Kidney glomerular epithelial cell (primary cell): ENCODE measurements at places on chromosomes 6 and 20.

DNA sequence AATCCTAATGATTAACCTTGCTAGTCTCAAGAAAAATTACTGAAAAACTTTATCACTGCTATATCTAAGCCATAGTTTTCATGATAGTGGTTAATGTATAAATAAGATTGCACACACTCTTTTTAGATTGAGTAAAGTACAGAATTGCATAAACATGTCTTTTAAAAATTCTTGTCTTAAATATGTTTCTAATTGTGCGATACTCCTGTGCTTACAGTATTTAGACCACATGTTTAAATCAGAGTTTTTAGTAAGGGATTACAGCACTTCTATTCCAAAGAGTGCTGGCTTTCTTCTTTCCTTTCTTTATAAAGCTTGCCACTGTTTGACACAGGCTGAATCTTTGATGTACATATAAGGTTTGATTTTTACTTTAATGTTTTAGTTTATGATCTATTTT, 36.8 kb upstream of the RGS17 start:
- DNase-seq, result no peak

DNA sequence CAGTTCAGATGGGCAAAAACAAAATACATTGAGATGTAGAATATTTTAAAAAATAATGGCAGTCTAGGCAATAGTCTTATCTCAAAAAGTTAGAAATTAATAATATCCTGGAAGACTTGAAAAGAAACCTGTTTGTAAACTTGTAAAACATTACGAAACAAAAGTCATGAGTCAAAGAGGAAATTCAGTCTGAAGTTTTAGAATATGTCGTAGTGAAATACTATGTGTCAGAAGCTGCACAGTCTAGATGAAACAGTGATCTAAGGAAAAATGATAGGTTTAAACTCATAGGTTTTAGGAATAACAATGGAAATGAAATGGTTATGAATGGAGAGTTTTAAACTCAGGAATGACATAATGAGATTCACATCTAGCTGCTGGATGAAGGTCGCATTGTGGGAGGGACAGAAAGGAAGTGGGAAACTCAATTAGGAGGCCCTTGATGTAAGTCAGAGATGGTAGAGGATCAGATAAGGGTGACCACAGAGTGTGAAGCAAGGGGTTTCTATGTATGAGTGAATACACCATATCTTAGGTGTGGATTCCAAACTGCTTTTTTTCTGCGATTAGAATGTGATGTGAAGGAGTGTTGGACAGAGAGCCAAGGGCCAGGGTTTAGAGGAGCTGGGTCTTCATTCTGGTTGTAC, 2.8 kb downstream of the SNRPB2 start:
- DNase-seq, result no peak

GRCh38 chr6:106922626-106923025, 51.9 kb downstream of the CD24 start:
- no peak for DNase-seq

DNA sequence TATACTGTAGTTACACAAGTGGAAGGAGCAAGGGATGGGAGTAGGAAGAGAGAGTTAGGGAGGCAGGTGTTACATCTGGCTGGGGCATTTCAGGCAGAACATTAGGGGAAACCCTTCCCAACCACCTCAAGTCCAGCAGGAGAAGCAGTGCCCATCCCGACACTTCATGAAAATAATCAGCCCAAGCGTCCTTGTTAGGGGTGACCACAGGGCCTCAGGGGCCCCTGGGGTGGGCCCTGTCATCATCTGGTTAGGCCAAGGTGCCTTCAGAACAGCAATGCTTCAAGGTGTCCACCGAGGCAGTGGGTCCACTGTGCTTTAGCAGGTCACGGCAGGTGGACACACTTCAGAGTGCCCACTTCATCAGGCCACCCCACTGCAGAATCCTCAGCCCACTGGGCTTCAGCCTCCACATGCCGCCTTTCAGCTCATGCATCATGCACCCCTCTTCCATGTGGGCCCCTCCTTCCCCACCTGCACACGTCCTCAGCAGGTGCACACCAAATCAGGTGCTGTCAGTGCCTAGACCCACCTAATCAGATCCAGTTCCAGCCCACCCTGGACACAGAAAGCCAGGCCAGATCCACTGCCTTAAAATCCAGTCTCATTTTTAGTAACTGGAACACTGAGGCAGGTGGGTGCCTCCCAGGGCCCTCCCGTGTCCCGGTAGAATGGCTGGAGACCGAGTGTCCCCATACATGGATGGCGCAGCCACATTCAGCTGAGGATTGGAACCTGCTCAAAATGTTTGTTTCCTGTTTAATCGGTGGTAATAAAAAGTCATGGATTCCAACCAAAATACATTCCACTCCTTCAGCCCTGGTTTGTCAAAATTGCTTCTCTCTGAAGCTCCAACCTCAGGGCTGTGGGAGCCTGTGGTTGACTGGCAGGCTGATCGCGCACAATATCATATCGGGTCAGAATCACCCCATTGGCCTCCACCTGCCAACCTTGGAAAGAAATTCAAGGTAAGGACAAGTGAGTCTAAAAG, 99.5 kb downstream of the ANKRD60 start:
- DNase-seq, result no peak

- DNase-seq, result peak; percentile 24
These were observed 68.8 kb downstream of the TMEM170B start for GRCh38 chr6:11606332-11606731.

DNA sequence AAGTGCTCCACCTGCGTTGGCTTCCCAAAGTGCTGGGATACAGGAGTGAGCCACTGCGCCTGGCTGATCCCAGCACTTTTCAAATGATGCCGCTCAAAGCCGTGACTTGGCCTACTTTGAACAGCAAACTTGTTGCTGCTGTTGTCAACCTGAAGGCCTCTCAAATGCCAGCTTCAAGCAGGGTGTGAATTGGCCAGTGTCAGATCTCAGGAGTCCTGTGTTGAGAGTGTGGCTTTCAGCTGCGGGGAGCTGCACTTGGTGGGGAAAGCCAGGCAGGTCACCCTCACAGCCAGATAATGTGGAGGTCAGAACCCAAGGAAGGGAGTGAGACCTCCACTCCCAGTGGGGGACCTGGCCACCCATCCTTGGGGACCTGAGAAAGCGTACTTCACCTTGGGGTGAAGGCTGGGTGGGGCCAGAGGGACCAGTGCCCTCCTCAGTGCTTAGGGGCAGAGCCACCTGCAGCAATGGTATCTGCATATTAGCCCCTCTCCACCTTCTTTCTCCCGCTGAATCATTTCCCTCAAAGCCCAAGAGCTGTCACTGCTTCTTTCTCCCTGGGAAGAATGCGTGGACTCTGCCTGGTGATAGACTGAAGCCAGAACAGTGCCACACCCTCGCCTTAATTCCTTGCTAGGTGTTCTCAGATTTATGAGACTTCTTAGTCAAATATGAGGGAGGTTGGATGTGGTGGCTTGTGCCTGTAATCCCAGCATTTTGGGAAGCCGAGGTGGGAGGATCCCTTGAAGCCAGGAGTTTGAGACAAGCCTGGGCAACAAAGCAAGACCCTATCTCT, 19.1 kb upstream of the PANK2 start:
- DNase-seq, result no peak

DNA sequence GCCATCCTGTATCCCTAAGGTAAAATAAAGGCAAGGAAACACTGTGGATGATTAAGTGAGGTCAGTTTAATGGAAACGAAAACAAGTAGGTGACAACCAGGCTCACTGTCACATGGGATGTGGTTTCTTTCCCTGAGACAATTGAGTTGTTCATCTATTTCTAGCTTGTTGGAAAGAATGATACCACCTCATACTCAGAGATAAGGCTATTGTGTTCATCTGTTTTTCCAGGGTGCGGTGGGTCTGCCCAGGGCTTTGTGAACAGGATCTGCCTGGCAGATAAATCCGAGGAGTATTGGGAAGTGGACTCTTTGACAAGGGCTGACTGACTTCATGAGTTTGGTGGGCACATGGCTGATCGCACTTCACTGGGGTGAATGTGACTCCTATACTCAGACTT, 80.8 kb upstream of the TIAM2 start:
- DNase-seq, result no peak

GRCh38 chr6:100255701-100256100, 209.0 kb downstream of the SIM1 start:
- DNase-seq, result no peak

DNA sequence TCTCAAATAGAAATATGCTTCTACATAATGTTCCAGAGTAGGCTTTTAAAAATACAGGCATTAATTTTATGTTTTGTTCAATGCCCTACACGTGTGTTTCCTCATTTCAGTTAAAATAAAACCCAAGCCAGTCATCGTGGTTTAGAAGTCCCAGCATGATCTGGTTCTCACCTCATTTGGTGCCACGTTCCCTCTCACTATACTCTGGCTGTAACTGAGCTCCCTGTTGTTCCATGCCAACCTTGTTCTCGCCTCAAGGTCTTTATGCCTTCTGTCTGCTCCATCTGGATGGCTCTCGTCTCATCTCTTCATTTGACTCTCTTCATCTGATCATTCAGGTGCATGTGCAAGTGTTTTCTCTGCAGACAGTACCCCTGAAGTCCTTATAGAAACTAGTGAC, 32.6 kb downstream of the HDGFL1 start:
- no peak for DNase-seq

DNA sequence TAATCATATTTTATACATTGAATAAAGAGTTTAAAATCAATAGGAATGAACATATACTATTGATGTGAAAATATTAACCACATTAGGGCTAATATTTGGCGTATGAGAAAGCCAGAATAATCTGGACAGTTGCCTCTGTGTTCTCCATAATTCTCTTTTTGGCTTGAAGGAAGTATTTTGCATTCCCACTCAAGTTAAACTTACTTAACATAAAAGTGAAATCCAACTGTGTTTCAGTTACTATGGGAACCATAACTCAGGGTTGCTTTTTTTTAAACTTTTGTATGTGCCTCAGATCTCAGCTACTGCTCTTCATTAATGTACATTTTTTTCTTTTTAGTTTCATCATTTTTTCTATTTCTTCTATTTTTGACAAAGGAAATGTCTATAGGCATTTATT, 479.8 kb downstream of the NKAIN2 start:
- no peak for DNase-seq

DNA sequence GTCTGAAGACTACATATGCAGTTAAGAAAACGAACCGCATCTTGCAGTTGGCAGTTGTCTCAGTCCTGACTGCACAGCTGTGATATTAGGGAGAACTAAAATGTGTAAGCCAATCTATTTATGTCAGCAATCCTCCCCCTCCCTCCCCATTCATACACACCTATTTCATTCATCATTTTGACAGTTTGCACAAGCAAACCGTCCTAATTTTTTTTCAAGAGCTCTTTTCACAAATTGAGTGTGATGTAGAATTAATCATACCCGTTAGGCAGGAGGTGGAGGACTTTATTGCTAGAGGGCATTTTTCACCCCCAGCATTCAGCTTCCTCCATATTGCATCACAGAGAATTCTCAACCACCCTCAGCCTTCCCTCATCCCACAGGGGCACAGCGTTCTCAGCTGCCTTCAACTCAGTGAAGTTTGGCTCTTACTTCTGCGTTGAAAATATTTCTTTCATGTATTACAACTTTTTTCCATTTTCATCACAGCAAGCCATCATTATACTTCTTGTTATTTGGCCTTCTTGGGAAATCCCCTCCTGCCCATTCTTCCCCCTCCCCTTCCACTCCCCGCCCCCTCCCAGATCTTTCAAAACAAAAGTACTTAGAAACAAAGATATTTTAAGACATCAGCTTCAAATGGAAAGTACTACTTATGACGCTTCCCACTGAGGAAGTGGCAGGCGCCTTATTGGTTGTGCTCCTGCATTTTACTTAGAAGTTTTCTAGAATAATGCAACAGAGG, 37.5 kb downstream of the NOX3 start:
- DNase-seq, result no peak

DNA sequence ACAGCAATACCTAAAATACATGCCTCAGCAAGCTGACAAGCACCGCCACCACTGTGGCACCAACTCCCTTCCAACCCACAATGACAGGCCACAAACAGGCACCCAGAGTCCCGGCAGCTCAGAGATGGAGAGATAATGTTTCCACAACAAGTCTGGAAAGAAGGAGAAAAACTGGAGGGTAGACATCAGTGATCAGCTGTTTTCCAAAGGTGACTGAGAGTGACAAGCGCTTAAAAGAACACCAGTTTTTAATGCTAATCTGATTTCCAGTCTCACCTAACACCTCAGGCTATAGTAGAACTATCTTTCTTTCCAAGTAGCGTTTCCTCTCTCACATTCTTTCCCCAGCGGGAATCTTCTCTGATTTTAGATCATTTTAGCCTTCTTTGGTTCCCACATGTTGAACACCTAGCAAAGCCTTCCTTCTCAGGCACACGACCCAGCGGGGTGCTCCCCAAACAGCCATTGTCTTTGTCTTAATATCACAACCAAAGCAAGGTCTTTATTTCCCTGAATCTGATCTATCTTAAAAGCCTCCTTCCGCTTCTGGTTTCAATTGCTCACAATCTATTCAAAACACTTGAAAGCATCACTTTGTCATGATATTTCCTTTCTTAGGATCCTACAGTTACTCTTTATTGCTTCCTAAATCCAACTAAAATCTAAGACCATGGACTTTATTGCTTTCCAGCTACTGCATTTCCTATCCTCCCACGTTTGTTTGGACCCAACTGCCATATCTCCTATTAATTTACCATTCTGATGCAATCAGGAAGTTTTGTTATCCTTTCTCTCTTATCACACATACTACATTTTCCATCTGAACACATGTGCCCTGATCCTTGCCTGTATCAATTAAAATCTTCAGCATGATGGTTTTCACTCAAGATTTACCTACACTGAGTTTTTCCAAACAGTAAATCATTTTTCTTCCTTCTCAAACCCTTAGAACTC, 282.7 kb downstream of the ADGB start:
- no peak for DNase-seq

DNA sequence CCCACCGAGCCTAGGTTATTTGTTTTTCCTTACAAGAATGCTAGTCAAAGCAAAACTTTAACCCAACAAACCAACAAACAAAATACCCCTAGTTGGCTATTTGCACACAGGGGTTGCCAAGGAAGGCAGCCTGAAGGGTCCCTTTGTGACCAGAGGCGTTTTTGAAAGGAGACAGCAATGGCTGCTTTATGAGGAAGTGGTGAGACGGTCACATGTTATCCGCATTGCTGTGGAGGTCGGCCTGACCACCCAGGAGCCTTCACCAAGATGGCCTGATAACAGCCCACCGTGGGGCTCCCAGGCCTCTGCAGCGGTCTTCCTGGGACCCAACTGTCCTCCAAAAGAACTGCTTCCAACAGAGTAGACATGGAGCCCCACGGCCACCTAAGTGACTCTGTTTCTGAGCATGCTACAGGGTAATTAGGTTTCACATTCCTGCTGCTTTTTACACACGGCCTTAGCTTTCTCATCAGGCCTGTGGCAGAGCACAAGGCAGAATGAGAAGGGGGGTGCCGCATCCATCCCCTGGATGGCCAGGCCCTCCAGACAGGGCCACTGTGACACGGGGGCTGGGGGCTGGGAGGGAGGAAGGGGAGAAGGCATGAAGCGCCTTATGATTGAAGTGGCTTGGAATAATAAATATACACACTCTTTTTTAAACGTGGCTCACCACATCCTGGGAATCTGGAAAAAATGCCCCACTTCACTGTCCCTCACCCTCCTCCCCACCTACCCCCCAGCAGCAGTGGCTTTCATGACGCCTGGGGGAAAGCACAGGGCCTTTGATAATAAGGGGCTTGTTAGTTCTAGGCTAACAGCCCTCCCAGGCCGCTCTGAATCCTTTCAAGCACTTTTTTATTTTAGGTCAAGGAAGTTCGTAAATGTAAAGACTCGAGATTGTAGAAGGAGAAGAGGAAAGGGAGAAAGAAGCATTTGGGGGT, 86.0 kb downstream of the CLIC5 start:
- no peak for DNase-seq

- no peak for DNase-seq
These were observed 181.9 kb downstream of the GMDS start for GRCh38 chr6:2063547-2063946.

- no peak for DNase-seq
These were observed 13.0 kb upstream of the MOXD1 start for GRCh38 chr6:132414322-132414721.
